CD4-positive, alpha-beta T cell (primary cell): ENCODE measurements at places on chromosomes 13 and 19. TPM values are rescaled to one million over a fixed set of nuclear protein-coding genes. Genes with fewer than 3 reads are reported as not detected.

The PRRG2 gene
- 0.49 TPM for total RNA-seq

The CSNK1G2 gene
- 127 TPM for total RNA-seq

The CGB5 gene
- total RNA-seq = not detected

The NOVA2 gene
- total RNA-seq = not detected

The AKAP8L gene
- 162 TPM for total RNA-seq

The KLC3 gene
- total RNA-seq = not detected

The C19orf85 gene
- total RNA-seq = not detected

The GCDH gene
- total RNA-seq = 42.1 TPM

The PLPP2 gene
- 0.64 TPM for total RNA-seq

The MAB21L1 gene
- total RNA-seq = not detected

The SLITRK1 gene
- total RNA-seq = not detected

GRCh38 chr13:99018418-99019180, 40.7 kb upstream of the DOCK9 start:
- peaks cover 25% of the 10 kb centered on the region for H3K4me1 ChIP-seq
- H3K27me3 ChIP-seq = no peaks in the 10 kb centered on the region
- H3K4me3 ChIP-seq = no peak overlapping the region
- no peaks in the 10 kb centered on the region for H3K36me3 ChIP-seq

GRCh38 chr19:53908106-53908934, 758 bp upstream of the CACNG7 start:
- peaks cover 34% of the 10 kb centered on the region for H3K4me1 ChIP-seq
- H3K36me3 ChIP-seq = no peaks in the 10 kb centered on the region
- peaks cover 71% of the 10 kb centered on the region for H3K27me3 ChIP-seq
- no peak overlapping the region for H3K27ac ChIP-seq

GRCh38 chr13:28056970-28057712, 43.2 kb downstream of the FLT3 start:
- H3K4me3 ChIP-seq = no peak overlapping the region
- no peak overlapping the region for H3K27ac ChIP-seq
- peaks cover 13% of the 10 kb centered on the region for H3K27me3 ChIP-seq
- no peaks in the 10 kb centered on the region for H3K36me3 ChIP-seq
- no peak for DNase-seq

- DNase-seq = peak; percentile 90
- no peaks in the 10 kb centered on the region for H3K27me3 ChIP-seq
- peaks cover 19% of the 10 kb centered on the region for H3K4me1 ChIP-seq
- peaks cover 37% of the 10 kb centered on the region for H3K36me3 ChIP-seq
- H3K4me3 ChIP-seq = peak within 1 kb of the TSS; percentile 92
These were observed at the start of the genes ZNF568 and ZNF829 for GRCh38 chr19:36915992-36916830. Gene ZNF568, plus strand, starts transcription at chr19:36916332. Its CDS starts 6,439 bp downstream, at chr19:36922771. Gene ZNF829, minus strand, starts transcription at chr19:36916291. Its CDS starts 1,124 bp downstream, at chr19:36915167.

- H3K4me1 ChIP-seq = peaks cover 33% of the 10 kb centered on the region
- no peaks in the 10 kb centered on the region for H3K27me3 ChIP-seq
- no peak overlapping the region for H3K27ac ChIP-seq
- DNase-seq = peak; percentile 56
- H3K4me3 ChIP-seq = peak overlapping the region; percentile 74
- peaks cover 7% of the 10 kb centered on the region for H3K36me3 ChIP-seq
These were observed 1.0 kb downstream of the MBOAT7 start for GRCh38 chr19:54188215-54188871.

DNA sequence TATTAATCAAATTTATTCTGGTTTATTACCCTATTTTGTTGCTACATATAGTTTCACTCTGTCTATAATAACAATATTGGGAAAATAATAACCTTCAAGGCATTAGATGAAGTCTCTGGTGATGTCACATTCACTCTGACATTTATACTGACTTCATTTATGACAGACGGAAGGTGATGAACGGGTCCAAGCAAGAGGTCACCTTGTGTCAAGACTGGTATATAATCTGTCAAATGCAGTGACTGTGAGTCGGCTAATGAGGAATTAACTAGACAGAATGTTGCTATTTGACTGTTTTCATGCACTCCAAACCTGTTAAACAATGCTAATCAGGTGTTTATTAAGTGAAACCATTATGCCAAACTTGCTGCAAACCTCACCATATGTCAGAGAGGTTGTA, 800.5 kb upstream of the KLHL1 start:
- H3K27ac ChIP-seq = no peak overlapping the region
- no peaks in the 10 kb centered on the region for H3K36me3 ChIP-seq
- H3K4me3 ChIP-seq = no peak overlapping the region
- no peaks in the 10 kb centered on the region for H3K27me3 ChIP-seq
- no peak for DNase-seq
- no peaks in the 10 kb centered on the region for H3K4me1 ChIP-seq

- H3K36me3 ChIP-seq = no peaks in the 10 kb centered on the region
- DNase-seq = no peak
- H3K4me1 ChIP-seq = no peaks in the 10 kb centered on the region
- H3K27me3 ChIP-seq = no peaks in the 10 kb centered on the region
These were observed 540.6 kb upstream of the HTR2A start for GRCh38 chr13:47437406-47437805.

- no peak for DNase-seq
- no peak overlapping the region for H3K27ac ChIP-seq
- H3K4me1 ChIP-seq = no peaks in the 10 kb centered on the region
- no peak overlapping the region for H3K4me3 ChIP-seq
- H3K36me3 ChIP-seq = no peaks in the 10 kb centered on the region
- H3K27me3 ChIP-seq = no peaks in the 10 kb centered on the region
These were observed 57.0 kb downstream of the SLC10A2 start for GRCh38 chr13:103009051-103009840.

DNA sequence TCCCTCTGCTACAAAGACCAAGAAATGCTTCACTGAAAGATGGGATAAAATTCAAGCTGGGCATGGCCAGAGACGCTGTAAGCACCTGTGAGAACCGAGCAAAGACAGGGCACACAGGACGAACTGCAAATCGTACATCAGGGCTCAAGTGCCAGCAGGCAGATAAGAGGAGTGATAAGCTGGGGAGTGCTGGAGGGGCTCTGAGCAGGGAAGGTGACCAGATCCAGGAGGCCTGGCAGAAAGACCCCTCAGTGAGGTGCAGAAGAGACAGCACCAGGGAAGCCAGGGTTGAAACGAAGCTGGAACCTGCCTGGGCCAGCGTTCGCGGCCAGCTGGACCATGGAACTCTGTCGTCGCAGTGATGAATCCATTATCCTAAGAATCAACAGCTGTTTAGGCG, 10.2 kb downstream of the RAB20 start:
- no peaks in the 10 kb centered on the region for H3K36me3 ChIP-seq
- DNase-seq = no peak
- no peak overlapping the region for H3K4me3 ChIP-seq
- H3K27me3 ChIP-seq = no peaks in the 10 kb centered on the region
- no peaks in the 10 kb centered on the region for H3K4me1 ChIP-seq

- H3K27me3 ChIP-seq = no peaks in the 10 kb centered on the region
- H3K27ac ChIP-seq = no peak overlapping the region
- H3K4me1 ChIP-seq = no peaks in the 10 kb centered on the region
- no peak for DNase-seq
- no peak overlapping the region for H3K4me3 ChIP-seq
These were observed 1360.2 kb upstream of the SLC10A2 start for GRCh38 chr13:104426435-104426834.

GRCh38 chr13:52399046-52399445, 6.9 kb downstream of the THSD1 start:
- H3K36me3 ChIP-seq = no peaks in the 10 kb centered on the region
- no peak overlapping the region for H3K4me3 ChIP-seq
- no peak overlapping the region for H3K27ac ChIP-seq
- H3K27me3 ChIP-seq = peaks cover 8% of the 10 kb centered on the region
- DNase-seq = no peak

GRCh38 chr13:97659602-97660001, 225.6 kb downstream of the RAP2A start:
- no peaks in the 10 kb centered on the region for H3K36me3 ChIP-seq

DNA sequence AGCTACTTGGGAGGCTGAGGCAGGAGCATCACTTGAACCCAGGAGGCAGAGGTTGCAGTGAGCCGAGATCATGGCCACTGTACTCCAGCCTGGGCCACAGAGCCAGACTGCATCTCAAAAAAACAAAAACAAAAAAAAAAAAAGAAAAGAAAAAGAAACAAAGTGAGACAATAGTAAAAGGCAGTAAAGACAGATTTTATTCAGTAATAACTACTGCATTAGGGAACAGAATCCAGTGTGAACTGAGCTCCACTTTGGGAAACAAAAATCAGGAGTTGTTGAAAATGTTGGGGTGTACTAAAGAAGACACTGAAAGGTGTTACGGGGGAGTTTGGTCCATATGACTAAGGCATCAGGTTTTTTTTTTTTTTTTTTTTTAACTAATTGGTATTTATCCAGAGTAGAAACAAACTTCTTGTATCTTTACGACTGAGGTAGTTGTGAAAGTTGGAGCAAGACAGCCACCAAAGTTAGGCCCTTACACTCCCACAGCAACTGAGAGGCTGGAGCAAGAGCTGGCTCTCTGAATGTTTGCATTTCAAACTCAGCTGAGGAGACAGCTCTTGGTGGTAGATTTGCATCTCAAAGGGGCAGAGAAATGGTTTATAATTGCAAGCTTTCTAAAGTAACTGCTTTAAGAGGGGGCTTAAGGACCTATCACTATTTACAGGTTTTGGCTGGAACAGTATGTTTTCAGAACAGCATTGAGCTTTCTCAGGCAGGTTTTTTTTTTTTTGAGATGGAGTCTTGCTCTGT, 24.2 kb downstream of the ZNF607 start:
- H3K36me3 ChIP-seq = peaks cover 7% of the 10 kb centered on the region
- no peak overlapping the region for H3K4me3 ChIP-seq
- no peak overlapping the region for H3K27ac ChIP-seq
- no peak for DNase-seq
- H3K4me1 ChIP-seq = peaks cover 11% of the 10 kb centered on the region
- no peaks in the 10 kb centered on the region for H3K27me3 ChIP-seq

DNA sequence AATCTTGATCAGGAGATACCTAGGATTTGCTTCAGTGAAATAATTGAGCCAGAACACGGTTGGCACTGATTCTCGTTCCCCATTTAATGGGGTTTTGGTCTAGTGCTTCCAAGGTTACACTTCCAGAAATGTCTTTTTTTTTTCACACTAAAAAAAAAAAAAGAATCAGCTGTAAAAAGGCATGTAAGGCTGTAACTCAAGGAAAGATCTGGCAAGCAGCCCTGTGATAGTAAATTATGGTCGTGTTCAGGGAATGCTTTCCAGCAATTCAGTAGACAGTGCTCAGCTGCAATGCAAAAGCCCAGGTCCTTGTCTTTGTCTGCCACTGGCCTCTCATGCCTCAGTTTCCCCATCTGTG, 27.2 kb upstream of the NDUFS7 start:
- no peak for DNase-seq
- no peaks in the 10 kb centered on the region for H3K27me3 ChIP-seq
- peaks cover 26% of the 10 kb centered on the region for H3K36me3 ChIP-seq
- H3K27ac ChIP-seq = no peak overlapping the region
- no peak overlapping the region for H3K4me3 ChIP-seq

DNA sequence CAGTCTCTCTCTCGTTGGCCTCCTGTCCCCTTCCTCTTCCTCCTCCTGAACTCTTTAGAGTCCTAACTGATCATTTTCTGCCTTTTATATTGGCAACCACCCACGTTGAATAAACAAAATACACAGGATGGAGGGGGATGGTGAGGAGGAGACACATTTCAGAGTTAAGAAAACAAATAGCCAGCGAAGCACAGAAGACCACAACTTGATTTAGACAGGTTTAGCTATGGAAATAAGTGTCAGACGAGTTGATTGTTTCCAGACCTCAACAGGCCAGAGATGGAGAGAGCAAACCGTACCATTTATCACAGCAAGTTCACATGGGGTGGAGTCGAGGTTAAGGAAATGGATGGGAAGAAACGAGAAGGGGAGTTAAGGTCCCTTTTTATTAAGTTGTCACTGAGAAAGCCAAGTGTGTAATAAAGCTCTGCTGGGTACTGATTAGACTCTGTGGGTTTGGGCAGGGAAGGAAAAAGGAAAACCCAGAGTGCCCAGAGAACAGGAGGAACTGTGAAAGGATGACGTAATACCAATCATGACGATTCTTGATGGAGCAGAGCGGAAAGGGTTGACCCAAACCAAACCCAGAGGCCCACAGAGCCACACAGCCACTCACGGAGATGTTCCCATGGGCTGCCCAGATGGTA, 11.1 kb upstream of the SERP2 start:
- DNase-seq = no peak
- no peaks in the 10 kb centered on the region for H3K36me3 ChIP-seq
- no peaks in the 10 kb centered on the region for H3K27me3 ChIP-seq
- no peaks in the 10 kb centered on the region for H3K4me1 ChIP-seq

GRCh38 chr19:40802300-40803169, 3.5 kb downstream of the EGLN2 start:
- H3K4me1 ChIP-seq = peaks cover 87% of the 10 kb centered on the region

GRCh38 chr19:19372656-19373416, 32.6 kb upstream of the GATAD2A start:
- no peaks in the 10 kb centered on the region for H3K27me3 ChIP-seq
- peaks cover 17% of the 10 kb centered on the region for H3K4me1 ChIP-seq
- peak overlapping the region; percentile 81 for H3K27ac ChIP-seq

- no peaks in the 10 kb centered on the region for H3K27me3 ChIP-seq
- DNase-seq = no peak
- H3K4me3 ChIP-seq = no peak overlapping the region
- no peaks in the 10 kb centered on the region for H3K36me3 ChIP-seq
- H3K27ac ChIP-seq = no peak overlapping the region
- H3K4me1 ChIP-seq = no peaks in the 10 kb centered on the region
These were observed 341.3 kb downstream of the SPRY2 start for GRCh38 chr13:79999601-80000000.

DNA sequence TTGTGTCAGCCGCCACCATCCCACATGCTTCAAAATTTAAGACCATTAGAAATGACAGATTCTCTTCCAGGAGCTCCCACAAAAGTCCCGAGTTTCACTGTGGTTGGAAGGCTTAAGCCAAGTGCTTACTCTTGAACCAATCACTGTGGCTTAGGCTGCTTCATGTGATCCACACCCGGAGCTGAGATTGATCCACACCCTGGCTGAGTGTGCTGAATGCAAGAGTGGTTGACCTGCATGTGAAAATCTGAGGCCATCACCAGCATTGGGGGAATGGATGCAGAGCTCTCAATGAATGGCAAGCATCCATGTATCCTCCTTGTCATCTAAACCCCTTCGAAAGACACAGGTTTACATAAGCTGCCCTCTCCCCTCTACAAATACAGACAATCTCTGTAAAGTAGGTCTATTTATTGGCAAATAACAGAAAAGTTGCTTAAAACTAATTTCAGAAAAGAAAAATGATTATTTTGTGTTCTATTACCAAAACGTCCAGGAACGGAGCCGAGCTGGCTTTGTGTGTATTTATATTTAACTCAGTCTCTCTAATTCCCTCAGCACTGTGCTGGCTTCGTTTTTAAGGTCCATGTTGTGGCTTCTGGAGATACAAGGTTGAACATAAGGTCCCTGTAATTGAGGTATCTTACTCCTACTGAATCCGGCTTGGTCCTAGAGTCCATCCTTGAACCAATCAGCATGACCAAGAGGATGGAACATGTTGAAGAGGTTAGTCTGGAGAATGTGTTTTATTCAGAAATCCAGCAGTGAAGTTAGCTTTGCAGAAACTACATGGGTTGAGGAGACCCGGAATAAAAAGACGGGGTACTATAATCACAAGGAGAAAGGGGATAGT, 332.4 kb downstream of the LIG4 start:
- DNase-seq = no peak
- H3K27ac ChIP-seq = no peak overlapping the region
- no peaks in the 10 kb centered on the region for H3K4me1 ChIP-seq
- no peaks in the 10 kb centered on the region for H3K27me3 ChIP-seq
- H3K4me3 ChIP-seq = no peak overlapping the region
- no peaks in the 10 kb centered on the region for H3K36me3 ChIP-seq

GRCh38 chr19:39602224-39602623, at the start of gene LGALS13:
Gene LGALS13, plus strand, starts transcription at chr19:39602524. Its CDS starts 45 bp downstream, at chr19:39602569.
- H3K36me3 ChIP-seq = no peaks in the 10 kb centered on the region
- no peak for DNase-seq
- H3K4me3 ChIP-seq = no peak within 1 kb of the TSS
- no peaks in the 10 kb centered on the region for H3K4me1 ChIP-seq
- peaks cover 12% of the 10 kb centered on the region for H3K27me3 ChIP-seq
